ENCODE measurements at places on chromosomes 3 and 15.

- DNase-seq, result no peak
Measured at GRCh38 chr3:112634786-112635541, 6.0 kb downstream of the CCDC80 start.

- DNase-seq, result no peak
Measured at GRCh38 chr15:84967380-84967779, 14.3 kb upstream of the PDE8A start.

DNA sequence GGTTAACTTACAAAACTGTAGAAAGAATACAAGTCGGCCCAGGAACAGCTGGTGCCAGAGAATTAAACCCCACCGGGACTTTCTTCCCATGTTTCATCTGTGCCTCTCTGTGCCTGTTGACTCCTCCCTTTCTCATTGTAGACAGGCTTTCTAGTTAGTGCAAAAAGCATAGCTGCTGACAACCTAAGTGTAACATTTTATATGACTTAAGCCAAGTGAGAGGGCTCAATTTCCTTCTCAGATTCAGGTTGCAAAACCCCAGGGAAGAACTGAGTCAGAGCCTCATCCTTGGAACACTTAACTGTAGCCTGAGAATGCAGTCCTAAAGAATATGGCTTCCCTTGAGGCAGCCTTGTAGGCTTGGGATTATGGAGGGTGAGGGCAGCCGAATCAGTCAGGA is 302.5 kb upstream of the AZI2 start:
- no peak for DNase-seq

DNA sequence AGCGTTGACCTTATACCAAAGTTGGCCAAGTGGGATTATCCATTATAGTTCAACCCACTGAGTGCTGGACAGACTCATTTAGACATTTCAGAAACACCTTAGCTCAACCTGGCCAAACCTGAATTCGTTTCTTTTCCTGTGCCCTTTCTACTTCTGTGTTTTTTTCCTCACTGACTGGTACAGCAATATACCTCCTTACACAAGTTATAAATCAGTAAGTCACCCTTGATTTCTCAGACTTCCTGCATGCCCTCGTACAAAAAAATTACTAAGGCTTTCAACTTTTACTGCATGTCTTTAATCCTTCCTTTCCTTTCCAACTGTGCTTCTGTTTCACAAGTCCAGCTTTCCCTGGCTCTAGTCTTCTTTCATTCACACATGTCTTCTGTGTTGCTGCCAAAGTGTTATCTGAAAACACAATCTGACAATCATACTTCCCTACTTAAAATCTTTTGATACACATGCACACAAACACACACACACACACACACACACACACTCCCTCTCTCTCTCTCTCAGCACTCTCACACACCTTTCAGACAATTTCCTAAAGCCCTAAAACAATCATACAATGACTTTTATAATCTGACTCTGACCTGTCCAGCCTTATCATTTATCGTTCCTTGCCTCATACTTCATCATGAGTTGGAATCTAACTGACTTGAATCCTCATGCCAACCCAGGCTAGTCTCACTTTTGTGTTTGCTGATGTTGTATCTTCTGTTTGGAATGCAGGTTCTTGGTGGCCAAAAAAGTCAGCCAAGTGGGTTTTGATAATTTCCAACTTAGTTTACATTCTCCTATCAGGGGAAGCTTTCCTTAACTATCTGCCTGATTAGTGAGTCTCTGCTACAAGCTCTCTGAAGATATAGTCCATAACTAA is 436.4 kb downstream of the NAALADL2 start:
- DNase-seq, result no peak

GRCh38 chr3:98359993-98360675 is 6.5 kb downstream of the OR5K4 start:
- no peak for DNase-seq

GRCh38 chr3:188082031-188082430 is 71.9 kb upstream of the LPP start:
- no peak for DNase-seq

DNA sequence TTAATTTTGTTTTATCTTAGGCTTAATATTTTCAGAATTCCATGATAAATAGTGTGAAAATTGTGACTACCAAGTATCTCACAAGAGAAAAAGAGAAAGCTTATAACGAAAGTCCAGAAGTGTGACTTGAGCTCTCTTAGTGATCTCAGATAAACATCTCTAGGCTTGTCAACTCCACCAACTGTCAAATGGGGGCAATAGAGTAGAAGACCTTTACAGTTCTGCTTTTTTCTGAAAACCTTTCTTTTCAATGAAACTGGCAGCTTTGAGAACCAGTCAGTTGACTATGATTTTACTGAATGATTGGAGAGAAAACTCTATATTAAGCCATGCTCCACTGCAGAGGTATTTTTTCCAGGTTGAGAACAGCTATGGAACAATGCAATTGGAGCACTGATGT is 119.2 kb upstream of the TP63 start:
- no peak for DNase-seq

DNA sequence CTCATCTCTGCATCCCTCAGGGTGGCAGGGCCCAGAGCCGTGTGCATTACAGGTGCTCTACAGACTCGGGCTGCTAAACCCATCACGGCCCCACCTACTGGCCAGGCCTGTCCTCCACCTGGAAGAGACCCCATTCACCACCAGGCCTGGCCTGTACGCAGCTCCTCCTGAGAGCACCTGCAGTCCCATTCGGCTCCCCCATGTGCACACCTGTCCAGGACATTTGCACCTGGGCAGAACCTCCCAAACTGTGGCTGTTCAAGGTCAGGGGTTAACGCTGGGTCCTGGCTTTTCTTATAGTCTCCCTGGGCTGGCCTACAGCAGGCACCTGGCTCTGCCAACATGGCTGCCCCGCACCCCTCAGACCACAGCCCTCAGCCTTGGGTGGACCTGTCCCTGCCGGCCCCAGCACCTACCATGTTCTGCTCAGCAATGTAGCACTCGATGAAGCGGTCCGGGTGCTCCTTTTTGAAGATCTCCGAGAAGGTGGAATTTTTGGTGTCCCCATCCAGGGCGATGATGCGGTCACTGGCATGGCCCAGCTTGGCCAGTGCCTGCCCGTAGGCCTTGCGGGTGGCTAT is 25.7 kb downstream of the TKT start:
- DNase-seq, result no peak

DNA sequence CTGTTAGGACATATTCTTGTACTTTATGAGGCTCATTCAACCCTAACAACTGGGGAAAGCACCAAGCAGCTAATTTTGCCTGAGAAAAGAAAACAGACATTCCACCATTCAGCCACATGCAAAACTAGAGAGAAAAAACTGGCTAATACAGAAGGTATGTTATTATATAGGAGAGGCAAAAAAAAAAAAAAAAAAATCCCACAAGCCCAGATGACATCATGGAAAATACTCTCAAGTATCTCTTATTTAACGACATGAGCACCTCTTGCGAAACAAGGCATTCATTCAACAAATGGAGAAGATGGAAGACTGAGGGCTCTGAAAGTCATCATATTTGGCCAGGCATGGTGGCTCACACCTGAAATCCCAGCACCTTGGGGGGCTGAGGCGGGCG is 61.5 kb downstream of the PRICKLE2 start:
- DNase-seq, result no peak

GRCh38 chr15:98794748-98795147 is 146.4 kb downstream of the IGF1R start:
- no peak for DNase-seq

DNA sequence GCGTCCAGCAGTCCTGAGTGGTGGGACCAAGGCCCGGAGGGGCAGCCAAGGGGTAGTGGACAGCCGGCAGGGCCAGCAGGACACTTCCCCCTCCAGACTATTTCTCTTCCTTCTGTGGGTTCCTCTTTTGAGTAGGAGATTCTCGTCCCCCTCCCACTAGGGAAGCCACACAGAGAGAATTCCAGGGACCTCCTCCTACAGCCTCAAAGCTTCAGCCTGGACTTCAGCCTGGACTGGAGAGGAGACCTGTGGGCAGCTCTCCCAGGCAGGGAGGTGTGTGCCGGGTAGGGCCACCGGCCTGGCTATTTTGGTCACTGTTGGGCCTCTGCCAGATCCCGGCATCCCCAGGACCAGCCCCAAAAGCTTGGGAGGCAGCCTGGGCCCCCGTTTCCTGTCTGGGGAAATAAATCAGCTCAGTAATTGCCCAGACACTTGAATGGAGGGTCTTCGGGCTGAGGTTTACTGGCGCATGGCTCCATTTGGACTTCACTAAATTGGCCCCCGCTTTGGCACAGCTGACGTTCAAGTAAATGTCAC is 1.3 kb downstream of the SLC6A6 start:
- no peak for DNase-seq

DNA sequence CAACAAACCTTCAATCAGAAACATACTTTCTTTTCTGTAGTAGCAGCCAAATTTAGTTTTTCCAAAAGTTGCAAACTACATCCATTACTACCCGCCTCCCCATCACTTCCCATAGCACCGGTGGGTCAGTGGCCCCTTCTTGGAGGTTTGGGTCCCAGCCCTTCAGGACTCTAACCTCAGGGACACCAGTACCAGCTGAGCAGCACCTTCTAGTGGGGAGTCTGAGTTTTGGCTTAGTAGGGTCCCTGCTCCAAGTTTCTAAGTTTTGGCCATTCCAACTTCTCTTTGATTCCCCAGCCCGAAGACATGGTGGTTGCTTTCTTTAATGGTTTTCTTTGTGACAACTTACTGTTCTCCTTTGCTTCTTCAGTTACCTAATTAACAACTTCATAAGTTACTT is 160.6 kb downstream of the ECT2 start:
- DNase-seq, result no peak

DNA sequence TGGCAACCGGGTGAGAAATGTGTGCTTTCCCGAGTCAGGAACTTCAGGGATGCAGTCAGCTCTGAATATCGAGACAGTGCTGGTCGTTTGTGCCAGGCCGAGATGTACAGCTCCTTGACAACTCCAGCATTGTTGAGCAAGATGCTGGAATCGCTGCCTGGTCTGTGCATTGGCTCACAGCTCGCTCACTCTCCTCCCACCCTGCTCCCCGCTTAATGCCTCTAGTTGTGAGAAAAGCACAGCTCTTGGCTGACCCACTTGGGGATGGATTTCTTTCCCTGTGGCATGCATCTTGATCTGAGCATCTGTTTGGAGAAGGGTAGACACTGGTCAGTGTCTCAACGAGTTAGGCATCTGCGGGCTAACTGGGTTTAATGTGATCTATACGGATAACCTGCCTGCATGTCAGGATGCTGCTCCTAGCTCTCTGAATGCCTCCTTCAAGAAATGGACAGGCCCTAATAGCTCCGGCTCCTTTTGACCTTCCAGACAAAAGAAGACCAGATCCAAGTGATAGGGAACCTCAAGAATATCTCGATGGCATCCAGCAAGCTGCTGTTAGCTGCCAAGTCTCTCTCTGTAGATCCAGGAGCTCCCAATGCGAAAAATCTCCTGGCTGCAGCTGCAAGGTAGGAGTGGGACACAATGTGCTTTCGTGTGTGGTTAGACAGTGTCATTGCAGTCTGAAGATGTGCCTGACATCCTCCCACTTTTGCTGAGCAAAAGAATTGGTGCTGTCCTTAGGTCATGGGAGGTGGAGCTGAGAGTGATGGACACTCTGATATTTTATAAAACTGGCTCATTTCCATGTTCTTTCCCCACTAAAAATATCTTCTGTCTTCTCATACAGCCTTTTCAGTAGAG is 302.2 kb upstream of the TPM1 start:
- DNase-seq, result no peak

DNA sequence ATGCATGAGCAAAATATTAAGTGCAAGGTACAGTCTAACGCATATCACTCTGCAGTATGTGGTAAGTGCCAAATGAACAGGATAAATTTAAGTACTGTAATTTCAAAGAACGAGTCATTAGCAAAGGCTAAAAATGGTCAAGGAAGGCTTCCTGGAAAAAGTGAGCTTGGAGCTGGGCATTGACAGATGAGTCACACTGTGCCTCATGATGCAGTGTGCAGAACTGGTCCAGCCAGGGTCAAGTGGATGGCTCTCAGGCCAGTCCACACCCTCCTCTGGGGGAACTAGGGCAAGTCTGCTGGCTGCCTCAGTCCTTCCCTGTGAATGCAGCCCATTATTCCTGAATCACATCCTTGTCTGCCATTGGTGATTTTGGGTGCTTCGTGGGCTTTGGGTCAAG is 76.3 kb downstream of the CACNA1D start:
- DNase-seq, result no peak

- no peak for DNase-seq
Measured at GRCh38 chr3:55085231-55085630, 157.4 kb upstream of the LRTM1 start.

DNA sequence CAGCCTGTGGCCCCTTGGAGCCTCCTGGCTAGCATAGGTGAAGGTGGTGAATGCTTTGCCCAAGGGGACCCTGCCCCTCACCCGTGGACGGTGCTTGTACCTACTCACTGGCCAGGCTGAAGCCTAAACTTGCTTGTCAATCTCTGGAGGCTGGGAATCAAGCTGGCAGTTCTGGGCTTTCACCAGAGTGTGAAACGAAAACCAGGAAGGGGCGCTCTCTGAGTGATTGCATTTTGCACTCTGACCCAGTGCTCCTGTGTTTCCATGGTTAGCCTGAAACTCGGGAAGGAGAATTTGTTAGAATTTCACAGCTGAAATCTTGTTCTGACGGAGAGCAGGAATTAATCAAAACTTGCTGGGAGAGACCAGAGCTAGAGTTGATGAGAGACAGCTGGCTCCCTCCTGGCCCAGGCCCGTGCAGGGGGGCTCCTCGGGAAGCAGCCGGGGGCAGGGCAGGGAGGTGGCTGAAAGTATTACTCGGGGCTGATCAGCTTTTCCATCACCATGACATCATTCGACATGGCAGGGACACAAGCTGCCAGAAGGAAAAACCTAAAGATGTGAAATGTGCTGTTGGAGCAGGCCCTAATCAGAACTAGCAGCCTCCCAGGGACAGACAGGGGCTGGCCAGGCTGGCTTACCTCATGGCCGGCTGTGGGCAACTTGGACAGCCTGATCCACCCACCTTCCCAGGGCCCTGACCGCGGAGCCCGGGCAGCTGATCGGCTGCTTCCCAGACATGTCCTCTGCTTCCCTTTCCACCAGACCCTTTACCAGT is 323.6 kb upstream of the CTDSPL start:
- DNase-seq, result no peak

DNA sequence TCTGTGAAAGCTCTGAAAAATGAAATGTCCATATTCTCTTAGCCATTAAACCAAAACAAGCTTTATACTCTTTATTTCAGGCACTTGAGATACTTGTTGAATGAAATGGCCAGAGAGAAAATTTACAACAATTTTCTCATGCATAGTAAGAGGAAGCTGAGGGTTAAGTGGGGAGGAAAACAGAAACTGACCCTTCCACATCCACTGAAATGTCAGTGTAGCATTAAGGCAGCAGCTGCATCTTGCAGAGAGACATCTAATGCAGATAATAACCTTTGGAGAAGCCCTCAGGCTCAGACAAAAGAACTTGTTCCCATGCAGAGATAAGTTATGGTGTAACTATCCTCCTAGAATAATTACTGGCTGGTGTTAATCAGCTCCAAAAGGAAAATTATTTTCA is 34.0 kb downstream of the ZDHHC23 start:
- no peak for DNase-seq

- no peak for DNase-seq
Measured at GRCh38 chr15:63953524-63953923, 92.8 kb downstream of the DAPK2 start.

All from smooth muscle cell of the brain vasculature (primary cell).